ENCODE measurements at places on chromosomes 1 and 21.

GRCh38 chr1:50177994-50178393, 69.3 kb downstream of the ELAVL4 start:
- no peak for DNase-seq

- peak; percentile 25 for DNase-seq
Measured at GRCh38 chr1:92473781-92474495, 12.8 kb downstream of the GFI1 start.

DNA sequence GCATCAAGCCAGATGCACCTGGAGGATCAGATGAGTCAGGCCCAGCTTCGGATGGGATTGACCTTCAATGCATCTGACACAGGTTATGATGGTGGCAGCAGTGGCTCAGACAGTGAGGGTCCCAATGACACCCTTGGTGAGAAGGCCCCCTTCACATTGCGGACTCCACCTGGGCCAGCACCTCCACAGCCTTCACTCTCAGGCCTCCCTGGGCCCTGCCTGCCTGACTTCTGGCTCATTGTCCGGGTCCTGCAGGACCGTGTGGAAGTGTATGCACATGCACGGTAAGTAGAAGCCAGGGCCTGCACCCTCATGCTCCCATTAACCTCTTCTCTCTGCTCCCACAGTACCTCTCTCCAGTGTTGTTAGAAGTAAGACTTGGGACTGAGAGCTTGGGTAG, 20.8 kb downstream of the HYI start:
- DNase-seq = no peak

DNA sequence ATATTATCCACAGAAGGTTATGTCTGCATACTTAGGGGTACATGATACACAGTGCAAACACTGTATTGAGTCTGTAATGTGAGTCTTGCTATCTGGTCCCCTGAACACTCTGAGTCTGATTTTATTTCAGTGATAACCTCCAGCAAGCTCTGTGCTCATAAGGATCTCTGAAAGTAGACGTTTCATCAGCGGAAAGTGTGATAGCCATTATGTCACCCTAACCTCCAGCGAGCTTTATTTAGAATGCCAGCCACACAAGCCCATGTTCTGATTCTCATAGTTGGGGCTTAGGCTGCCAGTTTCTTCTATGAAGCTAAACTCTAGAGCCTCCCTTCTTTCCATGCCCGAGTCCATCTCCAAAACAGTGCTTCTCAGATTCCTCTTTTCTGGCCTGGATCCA, 3.3 kb downstream of the NR5A2 start:
- no peak for DNase-seq

- no peak for DNase-seq
Measured at GRCh38 chr1:23930861-23931490, 17.8 kb upstream of the CNR2 start.

GRCh38 chr1:64356636-64357256, 113.2 kb upstream of the CACHD1 start:
- DNase-seq = no peak

DNA sequence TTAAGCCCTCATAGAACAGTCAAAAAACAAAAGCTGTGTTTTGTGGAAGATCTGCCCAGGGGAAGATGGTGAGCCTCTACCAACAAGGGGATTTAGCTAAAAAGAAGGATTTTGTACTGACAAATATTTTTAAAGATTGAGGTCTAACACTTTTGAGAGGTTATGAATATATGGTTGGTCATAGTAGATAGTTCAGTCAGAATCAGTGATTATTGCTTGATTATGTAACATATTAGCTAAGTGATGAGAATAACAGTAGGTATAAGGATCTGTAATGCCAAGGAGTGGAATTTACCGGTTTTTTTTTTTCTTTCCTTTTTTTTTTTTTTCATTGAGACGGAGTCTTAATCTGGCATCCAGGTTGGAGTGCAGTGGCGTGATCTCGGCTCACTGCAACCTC, 79.0 kb downstream of the SASS6 start:
- no peak for DNase-seq

DNA sequence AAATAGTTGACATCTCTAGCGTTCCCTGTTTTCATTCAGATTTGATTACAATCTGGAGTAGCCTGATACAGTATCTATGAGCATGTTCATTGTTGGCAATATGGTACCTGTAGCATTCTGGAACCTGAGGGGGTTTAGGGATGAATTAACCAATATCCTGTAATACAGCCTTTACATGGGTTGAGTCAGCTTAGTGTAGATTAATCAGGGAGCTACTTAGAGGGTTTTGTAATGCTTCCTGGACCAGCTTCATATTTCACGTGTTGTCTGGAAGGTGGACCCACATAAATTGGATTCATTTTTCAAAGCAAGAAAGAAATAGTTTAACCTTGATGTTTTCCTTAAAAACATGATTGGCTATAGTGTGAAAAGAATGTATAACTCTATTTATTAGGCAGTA, 3.6 kb downstream of the OTUD3 start:
- DNase-seq = no peak

DNA sequence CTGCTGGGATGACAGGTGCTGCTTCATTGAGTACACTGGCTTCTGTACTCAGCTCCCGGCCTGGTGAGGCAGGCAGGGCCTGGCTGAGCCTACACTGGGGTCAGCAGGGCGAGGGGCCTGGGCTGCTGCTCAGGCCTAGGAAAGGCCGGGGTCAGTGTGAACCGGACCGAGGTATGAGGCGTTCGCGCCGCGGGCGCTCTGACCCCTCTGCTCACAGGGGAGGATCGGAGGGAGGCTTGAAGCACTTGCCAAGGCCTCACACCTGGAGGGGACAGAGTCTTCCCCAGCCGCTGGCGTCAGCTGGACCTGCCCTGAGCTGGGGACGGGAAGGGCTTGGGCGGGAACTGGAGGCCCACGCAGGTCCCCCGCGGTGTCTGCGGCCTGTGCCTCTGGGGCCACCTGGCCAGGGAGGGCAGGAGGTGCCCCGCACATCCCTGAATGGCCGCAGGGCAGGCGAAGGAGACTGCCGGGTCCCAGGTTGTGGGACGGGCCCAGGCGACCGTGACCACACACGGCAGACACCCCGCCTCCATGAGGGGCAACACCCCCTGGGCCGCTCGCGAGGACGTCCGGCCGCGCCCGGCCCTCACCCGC, 466 bp downstream of the PEX10 start:
- DNase-seq = no peak

GRCh38 chr21:45478115-45478801, 64.0 kb downstream of the SLC19A1 start:
- peak; percentile 82 for DNase-seq

DNA sequence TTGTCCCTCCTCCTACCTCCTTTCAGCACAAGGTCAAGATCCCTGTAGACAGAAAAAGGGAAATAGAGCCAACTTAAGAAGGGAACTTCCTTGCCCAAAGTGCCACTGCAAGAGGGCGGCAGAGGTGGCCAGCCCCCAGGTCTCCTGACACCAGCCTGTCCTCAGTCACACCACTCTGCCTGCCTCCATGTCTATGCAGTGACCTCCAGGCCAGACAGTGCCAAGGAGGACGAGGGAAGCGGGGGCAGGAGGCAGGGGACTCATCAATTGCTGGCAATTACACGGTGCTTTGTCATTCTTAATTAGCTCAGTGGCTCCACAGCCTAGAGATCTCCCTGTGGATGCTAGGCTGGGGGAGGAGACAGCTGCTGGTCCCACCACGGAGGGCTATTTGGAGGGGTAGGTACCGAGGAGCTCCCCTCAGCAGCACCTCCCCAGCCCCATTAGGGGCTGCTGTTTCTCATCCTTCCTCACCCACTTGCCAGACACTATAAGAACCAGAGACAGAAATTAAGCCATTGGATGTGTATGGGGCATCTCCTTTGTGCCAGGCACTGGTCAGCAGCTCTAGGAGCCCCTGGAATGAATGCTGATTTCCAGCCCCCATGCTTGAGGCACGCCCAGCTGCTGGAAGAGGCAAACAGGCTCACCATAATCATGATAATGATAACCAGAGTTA, 6.1 kb upstream of the LDLRAP1 start:
- DNase-seq = no peak

DNA sequence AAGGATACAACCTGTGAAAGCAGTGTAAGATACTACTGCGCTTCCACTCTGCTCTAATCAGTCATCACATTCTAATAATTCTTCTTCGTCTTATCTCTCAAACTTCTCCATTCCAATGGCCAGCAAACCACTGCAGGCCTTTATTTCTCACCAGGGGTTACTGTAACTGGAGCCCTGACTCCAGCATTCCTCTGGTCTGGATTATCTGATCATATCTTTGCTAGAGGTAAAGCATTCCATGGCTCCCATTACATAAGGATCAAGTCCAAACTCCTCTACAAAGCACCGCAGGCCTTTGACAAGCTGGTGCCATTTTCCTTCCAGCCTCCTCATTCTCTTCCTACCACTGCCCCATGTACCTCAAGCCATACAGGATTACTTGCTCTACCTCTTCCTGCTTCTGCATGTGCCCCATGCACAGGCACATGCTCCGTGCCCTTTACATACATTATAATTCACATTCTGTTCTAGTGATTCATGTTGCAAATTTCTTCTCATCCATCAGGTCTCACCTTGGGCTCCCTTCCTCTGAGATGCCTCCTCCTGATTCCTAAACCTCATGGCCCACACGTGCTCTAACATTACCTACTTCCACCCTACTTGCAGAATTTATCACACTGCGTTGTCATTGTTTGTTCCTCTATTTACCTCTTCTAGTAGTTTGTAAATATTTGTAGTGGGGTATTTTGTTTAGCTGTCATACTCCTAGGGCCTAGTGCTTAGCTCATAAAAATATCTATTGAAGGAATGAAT, 9.3 kb upstream of the SERBP1 start:
- no peak for DNase-seq

DNA sequence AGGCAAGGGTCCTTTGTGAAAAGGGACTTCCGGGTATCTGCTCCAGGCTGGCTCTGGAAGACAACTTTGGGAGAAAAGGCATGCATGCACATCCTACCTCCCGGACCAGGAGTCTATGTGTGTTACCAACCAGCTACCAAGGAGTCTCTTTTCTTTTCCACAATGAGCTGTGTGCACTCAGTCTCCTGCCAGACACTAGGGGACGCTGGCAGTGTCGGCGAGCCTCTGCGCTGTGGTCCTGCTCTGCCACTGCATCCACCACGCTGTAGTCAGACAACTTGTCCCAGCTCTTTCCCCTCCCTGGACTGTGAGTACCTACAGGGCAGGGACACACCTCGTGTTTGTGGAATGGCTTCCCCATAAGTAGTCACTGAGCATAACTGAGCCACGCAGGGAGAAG, 5.1 kb upstream of the SSR2 start:
- peak; percentile 33 for DNase-seq

DNA sequence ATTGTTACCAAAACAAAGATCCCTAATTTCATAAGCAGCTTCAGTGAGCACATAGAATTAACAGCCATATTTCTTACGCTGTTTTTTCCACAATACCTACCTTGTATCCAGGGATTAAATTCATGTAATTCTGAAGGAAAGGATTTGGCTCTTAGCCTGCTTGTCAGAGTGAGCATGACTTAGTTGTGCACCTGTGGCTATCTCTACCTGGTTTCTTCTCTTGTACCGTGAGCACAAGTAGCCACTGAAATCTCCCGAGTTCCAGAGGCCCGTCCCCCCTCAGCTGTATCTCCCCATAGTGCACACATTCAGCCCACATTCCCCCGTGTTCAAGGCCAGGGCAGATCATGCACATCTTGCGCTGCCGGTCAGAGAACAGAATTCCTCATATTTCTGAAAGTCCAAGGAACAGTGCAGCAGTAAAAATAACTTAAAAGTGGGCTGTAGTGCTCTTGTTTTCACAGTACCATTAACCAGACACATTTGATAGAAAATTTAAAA, 2.3 kb downstream of the TENT5C start:
- DNase-seq = no peak

- no peak for DNase-seq
Measured at GRCh38 chr1:201489643-201490261, 17.2 kb downstream of the CSRP1 start.

DNA sequence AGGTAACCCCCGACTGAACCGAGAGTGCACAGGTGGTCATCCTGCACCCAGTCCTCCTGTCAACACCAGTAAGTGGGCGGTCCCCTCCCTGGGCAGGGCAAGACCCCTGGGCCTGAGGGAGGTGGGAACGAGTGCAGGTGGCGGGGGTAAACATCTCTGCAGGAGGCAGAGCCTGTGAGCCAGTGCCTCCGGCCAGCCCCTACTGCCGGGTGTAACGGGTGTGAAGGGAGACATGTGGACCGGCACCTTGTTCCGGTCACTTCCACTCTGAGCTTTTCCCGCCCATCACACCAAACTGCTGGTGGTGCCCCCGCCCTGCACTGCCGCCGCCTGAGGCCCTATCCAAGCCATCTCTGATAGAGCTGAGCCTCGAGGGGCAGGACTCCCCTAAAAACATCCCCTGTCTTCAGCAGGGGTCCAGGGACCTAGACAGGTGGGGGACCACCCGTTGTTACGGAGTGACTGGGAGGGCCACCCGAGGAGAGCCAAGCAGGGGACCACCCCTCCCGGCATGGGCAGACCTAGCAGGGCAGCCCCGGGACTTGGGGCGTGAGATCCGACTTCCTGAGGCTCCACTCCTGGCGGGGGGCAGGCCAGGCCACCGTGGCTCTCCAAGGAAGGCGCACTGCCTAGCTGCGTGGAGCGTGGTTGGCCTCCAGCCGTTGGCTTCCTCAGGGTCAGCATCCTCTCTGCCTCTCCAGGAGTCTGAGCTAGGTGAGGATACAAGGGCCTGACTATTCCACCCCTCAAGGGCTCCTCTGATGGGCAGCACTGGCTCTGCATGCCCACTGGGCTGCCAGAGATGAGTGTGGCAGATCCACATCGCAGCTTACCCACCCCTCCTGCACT, 43.8 kb upstream of the LBR start:
- no peak for DNase-seq

- no peak for DNase-seq
Measured at GRCh38 chr1:175394739-175395138, 202.2 kb upstream of the KIAA0040 start.

GRCh38 chr21:17611414-17612022, 1.2 kb downstream of the BTG3 start:
- peak; percentile 85 for DNase-seq

DNA sequence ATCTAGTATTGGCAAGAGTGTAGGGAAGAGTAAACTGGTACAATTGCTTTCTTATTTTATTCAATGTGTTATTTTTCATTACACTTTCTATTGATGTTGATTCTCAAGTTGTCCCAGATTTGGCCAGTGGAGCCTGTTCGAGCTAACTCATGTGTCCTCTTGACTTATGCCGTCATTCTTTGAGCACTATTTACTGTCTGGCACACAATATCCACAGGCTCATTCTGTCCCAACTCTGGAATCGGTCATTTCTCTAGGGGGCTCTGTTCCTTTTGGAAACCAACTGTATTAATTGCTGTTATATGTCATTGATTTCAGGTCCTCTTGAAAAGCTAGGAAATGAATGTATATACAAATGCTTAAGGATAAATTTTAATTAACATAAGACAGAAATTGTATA, 22.4 kb upstream of the SFPQ start:
- DNase-seq = no peak

DNA sequence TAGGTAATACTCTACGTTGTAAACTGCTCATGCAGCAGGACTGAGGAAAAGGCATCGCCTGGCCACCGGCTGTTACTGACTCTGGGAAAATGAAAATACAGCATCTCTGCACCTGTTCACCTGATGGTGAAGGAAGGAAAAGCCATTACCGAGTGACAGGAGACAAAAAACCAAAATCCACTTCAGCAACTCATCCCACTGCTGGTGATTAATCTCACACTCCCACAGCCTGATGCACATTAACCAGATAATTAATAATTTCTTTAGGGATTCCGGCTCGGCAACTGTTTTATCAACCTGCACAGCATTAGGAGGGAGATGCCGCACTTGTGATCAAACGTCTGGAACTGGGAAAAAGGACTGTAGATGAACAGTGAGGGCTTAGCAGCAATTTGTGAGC, 183.9 kb upstream of the ESRRG start:
- DNase-seq = no peak

- DNase-seq = no peak
Measured at GRCh38 chr1:81690676-81691453, 109.9 kb upstream of the ADGRL2 start.

GRCh38 chr1:43221797-43222196, 48.0 kb upstream of the TMEM125 start:
- DNase-seq = no peak
